H9 (cell line): ENCODE measurements at places on chromosomes 2 and 18.

DNA sequence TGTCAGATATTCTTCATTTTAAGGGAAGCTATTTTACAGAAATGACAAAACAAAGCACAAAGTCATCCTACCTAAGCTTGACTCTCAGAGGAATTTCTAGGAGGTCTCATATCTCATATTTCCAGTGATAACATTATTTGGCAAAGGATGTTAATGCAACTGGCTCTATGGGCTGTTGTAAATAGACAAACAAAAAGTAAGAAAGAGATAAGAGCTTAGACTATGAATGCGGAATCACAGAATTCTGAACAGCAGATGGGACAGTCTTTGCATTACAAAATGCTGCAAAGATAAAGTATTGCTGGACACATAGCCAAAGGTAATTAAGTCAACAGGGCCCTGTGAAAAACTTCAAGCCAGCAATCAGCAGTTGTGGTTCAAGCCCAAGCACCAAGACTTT, 23.9 kb downstream of the PIAS2 start:
- DNase-seq, result no peak

DNA sequence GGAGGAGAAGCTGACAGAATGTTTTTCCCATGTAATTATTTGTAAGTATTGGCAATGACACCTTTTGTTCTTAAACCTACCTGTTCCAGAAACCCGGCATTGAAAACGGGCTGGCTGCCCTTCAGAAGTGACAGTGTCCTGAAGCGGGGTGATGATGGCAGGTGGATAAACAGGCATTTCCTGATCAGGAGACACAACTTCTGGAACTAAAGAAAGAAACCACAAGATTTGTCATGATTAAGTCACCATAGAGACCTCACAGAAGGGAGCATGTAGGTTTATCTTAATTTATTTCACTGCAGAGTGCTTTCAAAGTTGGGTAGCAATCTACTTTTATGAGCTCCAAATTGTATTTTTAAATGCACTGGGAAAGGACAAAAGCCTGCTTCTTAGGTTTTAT, 43.1 kb downstream of the TTN start:
- no peak for DNase-seq

DNA sequence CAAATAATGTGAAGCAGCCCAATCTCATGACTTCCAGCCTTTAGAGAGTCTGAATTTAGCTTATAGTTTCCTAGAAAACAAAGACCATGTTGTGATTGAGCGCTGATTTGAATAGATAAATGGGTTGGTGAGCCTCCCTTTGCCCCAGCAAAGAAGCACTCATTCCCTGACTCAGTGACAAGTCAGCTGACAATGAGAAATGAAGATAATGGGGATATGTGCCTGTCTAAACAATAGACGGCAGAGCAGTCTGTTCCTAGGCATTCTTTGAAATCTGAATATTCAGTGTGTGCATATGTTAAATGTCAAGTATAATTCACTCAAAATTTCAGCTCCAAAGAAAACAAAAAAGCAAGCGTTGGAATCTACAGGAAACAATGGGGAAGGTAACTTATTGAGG, 34.8 kb upstream of the LINC00305 start:
- no peak for DNase-seq

DNA sequence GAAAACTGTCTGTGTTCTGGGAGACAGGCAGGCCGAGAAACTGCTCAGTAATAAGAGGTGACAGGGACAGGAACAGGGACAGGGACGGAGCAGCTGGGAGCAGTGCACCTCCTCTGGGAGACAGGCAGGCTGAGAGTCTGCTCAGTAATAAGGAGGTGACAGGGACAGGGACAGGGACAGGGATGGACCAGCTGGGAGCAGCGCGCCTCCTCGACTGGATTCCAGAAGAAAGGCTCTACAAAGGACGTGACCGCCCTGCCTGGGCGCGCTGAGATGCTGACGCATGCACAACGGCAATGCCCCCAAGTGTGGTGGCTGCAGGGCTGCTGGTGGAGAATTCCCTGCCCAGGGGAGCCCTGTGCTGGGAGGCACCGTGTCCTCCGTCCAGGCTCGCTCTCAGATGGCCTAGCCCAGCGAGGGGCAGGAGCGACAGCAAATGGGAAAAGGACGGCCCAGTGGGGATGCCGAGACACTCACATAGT, 44.2 kb upstream of the PXDN start:
- no peak for DNase-seq

DNA sequence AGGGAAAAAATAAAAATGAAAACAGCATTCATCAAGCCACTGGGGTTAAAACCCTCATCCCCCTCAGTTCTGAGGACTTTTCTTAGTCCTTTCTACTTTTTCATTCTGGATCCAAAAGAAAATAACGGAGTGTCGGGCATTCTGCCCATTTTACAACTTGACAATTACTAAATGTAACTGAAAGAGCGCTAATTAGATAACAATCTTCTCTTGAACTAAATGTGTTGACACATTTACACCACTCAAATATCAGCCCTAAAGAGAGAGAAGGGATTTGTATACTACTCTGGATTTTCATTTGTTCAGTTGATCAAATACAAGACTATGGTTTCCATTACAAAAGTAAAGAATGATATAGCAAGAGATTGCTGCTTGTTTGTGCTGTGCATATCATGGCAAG, 27.5 kb downstream of the ABCA12 start:
- DNase-seq, result no peak

- DNase-seq, result peak; percentile 81
Measured at GRCh38 chr18:34493099-34493544, 217.0 kb upstream of the DTNA start.

DNA sequence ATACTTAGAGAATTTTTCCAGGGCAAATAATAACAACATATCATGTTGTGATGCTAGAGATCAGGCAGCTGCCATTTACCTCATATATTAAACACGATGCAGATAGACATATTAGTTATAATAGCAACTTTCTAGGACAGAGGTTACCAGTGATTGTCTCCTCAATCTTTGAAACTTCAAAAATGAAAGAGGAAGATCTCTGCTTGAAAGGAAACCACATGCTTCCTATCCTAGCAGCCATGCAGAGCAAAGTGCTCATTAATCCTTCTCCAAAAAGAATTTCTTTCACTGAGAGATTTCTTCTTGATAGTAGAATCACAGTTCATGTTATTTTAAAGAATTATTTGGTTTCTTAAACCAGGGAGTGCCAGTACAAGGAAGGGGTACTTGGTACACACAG, 317.2 kb downstream of the CPS1 start:
- DNase-seq, result no peak

GRCh38 chr2:113304702-113305101, 26.0 kb upstream of the PAX8 start:
- no peak for DNase-seq

- no peak for DNase-seq
Measured at GRCh38 chr2:162211732-162212131, 31.5 kb downstream of the FAP start.

DNA sequence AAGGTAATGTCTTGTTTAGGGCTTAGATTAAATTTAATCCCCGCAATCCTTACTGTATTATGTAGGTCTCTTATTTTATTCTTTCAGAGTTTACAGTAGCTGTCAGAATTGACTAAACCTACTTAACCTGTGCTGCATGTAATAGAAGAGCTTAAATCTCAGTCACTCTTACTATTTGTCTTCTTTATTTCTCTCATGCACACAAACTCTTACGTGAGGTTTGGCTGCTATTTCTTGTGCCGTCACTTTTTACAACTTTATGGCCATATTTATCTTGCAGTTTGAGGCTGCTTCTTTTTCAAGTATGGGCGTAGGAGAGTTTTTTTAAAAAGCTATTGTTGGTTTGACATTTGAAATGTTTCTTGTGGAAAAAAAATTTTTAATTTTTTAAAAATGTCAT, 12.0 kb downstream of the DNAJC10 start:
- DNase-seq, result no peak

GRCh38 chr18:13120255-13120654, 98.3 kb upstream of the LDLRAD4 start:
- DNase-seq, result no peak

DNA sequence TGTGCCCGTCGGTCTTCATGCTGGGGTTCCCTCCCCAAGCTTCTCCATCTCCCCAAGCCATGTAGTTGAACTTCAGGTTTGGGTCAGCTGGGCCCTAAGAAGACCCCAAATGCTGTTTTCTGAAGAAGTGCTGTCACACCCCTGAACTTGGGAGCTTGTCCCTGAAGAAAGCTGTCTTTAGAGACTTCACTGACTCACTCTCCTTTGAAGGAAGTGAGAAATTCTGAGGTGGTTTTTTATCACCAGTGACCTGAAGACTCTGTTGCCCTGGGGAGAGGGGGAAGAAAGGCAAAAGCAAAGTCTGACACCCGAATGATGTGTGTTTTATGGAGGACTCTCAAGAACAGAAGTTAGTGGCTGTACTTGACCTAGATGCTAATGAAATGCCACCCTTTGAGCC, 83.6 kb upstream of the BCL2L11 start:
- DNase-seq, result no peak

DNA sequence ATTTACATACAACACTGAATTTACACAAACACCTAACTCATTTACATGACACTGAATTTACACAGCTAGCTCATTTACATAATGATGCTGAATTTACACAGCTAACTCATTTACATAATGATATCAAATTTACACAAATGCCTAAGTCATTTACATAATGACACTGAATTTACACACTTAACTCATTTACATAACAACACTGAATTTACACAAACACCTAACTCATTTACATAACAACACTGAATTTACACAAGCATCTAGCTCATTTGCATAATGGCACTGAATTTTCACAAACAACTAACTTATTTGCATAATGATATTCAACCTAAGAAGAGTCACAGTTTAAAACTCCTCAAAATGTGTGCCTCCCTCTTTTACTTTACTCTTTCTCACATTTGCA, 511.7 kb downstream of the GALR1 start:
- no peak for DNase-seq

DNA sequence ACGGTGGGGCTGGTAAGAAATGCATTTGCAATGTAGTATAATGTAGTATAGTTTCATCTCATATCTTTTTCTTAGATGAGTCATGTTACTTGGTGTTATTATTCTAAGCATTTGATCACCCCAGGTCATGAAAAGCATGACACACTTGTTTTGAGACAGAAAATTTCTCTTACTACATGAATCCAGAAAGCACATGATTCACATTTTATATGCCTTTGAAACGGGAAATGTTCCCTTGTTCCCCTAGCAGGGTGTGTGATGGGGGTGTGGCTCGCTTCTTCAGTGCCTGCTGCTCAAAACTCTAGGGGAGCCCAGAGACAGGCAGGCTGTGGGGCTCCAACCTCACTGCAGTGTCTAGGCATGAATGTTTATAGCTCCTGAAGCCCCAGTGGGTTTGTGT, 116.0 kb upstream of the RAB27B start:
- no peak for DNase-seq

DNA sequence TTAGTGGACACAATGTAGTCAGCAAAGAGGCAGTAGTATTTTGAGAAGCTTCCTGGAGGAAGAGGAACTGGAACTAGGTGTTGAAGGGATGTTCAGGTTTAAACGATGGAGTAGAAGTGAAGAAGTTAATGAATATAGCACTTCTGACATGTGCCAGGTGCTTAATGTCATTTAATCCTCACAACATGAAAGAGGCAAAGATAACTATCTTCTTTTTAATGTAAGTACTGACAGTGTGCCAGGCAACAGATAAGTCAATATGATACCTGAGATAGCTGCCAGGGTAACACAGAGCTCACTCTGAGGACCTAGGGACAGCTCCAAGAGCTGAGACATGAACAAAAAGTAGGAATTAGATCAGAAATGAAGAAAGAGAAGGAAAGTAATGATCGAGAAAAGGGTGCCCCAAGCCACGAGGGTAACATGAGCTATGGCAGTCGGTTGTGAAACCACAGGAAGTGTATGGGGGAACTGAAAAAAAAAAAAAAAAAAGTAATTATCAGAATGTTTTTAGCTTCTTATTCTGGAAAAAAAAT, 140.7 kb downstream of the RNF144A start:
- no peak for DNase-seq

- peak; percentile 71 for DNase-seq
Measured at GRCh38 chr2:233353769-233354499, at the start of gene DGKD. TSS of gene DGKD (plus strand) at chr2:233354494. CDS start at chr2:233354519, 25 bp downstream.

DNA sequence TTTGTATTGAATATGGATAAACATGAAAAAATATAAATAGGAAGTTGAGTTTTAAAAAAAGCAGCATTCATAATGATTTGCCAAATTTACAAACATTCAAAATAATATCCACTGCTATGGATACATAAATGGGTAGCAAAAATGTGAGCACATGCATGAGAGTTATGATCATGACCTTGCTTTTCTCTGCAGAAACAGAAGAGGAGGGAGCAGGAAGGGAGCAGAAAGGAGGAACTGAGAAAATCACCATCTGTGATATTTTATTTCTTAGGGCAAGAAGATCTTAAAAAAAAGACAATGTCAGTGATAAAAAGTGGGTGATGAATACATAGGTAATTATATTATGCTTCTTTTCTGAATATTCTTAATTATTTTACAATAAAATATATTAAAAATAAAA, 17.7 kb upstream of the CCDC93 start:
- no peak for DNase-seq

GRCh38 chr2:59168766-59169165, 927.6 kb upstream of the FANCL start:
- no peak for DNase-seq

DNA sequence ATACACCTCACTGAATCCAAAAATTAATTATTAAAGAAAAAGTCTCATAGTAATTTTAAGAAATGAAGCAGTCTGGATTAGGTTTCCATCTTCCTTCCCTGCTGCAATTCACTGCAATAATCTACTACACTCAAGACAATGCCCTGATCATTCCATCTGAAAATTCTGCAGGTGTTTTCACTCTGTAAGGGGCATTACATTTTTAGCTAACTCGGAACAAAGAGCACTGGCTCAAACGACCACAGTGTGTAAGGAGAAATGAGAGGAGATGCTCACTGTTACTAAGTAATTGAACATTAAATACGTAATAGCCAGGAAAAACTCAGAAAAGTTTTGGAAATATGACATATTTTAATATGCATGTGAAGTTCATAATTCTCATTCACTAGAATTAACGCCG, 1.3 kb downstream of the B4GALT6 start:
- no peak for DNase-seq

- no peak for DNase-seq
Measured at GRCh38 chr2:9909106-9909505, 42.4 kb upstream of the GRHL1 start.

- DNase-seq, result no peak
Measured at GRCh38 chr2:67502346-67503065, 105.4 kb downstream of the ETAA1 start.

GRCh38 chr2:51484605-51485004, 452.7 kb upstream of the NRXN1 start:
- no peak for DNase-seq

DNA sequence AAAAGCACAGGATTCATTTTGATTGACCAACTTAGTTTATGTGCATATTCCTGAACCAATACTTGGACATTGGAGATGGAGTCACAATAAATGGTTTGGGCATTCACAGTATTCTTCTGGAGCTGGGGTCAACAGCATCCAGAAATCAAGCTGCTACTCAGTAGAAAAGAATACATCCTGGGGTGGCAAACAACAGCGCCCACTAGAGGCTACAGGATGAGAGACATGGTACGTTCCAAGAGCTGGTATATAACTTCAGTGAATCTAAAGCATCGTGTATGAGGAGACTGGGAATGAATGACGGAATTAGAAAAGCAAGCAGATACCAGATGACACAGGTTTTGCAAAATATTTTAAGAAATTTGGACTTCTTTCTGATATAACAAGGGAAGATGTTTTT, 142.9 kb upstream of the FIGN start:
- DNase-seq, result peak; percentile 67
